Stimulated activated CD8-positive, alpha-beta memory T cell treated with anti-CD3 and anti-CD28 coated beads, Interleukin-7, amount 100 ng/mL, for 48 hours (primary cell): ENCODE measurements at places on chromosomes 6 and 20.

- no peak for DNase-seq
Observed at GRCh38 chr20:24153101-24154040, 164.8 kb upstream of the GGTLC1 start.

DNA sequence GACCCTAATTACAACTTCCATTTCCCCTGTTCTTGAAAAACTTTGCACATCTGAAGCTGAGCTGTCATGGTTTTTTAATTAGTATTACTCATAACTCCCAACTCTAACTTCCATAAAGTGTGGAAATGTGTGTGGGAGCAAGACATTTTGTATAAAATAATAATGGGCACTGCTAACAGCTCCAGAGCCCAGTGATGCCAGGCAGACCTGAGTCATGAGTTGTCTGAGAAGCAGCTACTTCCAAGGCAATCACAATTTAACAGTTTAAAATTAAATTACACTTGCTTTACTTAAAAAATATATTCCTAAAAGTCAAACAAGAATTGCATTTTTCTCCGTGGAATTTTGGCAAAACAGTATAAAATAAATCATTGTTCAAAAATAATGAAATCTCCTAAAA is 6.4 kb downstream of the SLC2A12 start:
- no peak for DNase-seq

- DNase-seq, result no peak
Observed at GRCh38 chr6:167650730-167651317, 175.9 kb upstream of the AFDN start.

DNA sequence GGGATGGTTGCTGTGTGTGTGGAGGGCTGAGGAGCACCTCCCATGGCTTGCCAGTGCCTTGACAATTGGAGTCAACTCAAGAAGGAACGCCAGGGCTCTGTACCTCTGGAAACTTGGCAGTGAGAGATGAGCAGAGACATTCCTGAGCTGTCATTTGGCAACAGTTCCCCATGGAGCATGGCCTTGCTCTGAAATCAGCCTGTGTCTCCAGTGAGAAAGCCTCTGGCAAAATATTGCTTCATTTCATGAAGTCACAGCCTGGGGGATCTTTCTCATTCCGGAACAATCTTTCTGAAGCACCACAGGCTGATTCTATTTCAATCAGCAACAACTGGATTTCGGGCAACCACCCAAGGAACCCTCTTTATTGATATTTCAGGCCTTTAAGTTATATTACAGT is 52.2 kb upstream of the FNDC1 start:
- DNase-seq, result no peak

DNA sequence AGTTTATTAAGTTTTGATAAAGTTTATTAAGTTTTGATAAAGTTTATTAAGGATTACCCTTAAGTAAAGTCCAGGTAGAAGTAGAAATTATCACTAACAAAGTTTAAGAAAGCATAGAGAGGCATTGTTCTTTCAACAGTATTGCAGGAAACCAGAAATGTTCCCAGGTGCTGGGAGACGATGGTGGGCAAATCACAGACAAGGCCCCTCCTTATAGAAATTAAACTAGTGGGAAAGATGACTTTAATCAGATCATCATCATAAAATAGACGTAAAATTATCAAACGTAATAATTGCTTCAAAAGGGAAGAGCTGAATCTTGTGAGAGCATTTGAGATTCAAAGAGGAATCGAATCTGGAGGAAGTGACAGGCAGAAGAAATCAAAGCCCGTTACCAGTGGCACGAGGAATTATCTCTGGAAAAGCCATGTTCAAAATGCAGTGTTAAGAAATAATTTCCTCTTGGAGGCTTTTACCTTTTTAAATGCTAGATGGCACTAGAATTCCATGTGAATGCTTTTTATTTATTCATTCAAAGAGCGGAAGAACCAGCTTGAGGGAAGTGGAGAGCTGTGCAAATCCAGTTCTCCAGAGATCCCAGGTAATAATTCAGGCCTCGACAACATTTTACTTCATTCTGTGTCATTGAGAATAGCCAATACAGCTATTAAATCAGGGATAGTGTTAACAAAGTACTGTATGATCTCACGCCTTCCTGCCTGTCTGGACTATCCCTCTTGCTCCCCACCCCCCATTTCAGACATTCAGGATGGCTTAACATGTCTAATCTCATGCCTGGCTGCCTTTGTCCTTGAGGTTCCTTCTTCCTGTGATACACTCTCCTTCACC is 1.0 kb upstream of the APMAP start:
- DNase-seq, result no peak

DNA sequence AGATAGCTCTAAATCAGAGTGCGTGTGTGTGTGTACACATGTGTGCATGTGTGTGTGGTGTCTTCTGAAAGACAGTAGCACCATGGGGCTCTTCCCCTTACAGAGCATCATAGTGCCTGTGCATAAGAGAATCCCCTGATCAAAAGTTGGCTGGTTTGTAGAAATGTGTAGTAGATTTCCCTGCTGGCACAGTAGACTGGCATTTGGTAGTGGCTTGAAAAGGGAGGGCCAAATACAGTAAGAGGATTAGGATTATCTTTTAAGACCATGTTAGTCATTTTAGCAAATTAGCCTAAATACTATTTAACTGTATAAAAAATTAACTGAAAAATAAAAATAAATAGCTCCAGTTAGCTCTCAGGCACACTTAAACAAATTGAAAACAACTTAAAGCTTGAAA is 112.6 kb downstream of the B3GAT2 start:
- no peak for DNase-seq

- no peak for DNase-seq
Observed at GRCh38 chr6:170522565-170523183, 30.4 kb downstream of the PSMB1 start.

- DNase-seq, result no peak
Observed at GRCh38 chr6:118872726-118873125, 21.2 kb upstream of the ASF1A start.

GRCh38 chr6:151576633-151577032 is 82.8 kb downstream of the CCDC170 start:
- no peak for DNase-seq

DNA sequence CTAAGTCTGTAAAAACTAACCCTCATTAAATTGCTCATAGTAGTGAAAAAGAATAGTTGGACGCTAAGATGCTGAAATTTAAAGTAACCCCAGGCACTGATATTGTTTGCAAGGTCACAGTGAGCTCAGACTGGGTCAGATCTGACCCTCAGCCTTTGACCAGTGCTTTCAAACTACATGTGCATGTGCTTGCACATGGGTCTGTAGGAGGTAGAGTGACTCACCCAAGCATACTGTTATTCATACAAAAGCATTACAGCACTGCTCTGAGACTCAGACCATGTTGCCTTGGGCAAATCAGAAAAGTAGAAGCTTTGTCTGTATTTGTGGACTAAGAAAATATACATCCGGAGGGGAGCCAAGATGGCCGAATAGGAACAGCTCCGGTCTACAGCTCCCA is 326.4 kb upstream of the MARCKS start:
- no peak for DNase-seq

DNA sequence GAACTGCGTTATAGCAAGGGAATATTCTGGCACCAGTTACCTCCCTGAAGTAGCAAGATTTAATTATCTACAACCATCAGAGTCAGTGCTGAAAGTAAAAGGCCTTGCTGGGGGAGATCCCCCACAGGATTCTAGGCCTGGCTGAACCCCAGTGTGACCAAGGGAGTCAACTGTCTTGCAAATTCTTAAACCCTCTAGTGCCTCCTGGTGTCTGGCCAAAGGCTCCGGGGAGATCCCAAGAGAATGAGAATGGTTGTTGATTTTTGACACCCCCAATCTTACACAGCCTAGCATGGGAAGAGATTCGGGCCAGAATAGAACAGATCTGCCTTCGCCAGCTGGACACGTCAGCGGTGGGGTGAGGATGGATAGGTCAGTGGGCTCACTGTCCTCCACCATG is 179.4 kb downstream of the ERMARD start:
- DNase-seq, result no peak

DNA sequence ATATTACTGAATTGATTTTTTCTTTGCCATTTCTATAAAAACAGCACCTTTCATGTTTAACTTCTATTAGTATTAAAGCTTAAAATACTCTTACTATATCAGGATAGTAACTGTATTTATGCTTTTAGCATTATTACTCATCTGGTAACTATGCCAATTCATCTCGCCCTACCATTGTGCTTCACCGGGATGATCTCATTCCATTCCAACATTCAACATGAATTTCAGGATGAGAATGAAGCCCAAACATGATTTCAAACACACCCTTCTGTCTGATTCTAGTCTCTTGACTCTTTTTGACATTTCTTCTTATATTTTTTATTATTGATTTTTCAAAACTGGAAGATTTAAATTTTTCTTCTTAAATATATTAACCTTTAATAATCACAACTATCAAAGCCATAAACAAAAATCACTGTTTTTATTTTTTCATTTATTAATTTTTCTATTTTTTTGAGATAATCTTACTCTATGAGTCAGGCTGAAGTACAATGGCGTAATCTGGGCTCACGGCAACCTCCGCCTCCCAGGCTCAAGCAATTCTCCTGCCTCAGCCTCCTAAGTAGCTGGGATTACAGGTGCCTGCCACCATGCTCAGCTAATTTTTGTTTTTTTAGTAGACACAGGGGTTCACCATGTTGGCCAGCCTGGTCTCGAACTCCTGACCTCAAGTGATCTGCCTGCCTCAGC is 46.7 kb downstream of the GJA1 start:
- DNase-seq, result no peak

GRCh38 chr6:159899994-159900745 is 9.4 kb downstream of the MAS1 start:
- no peak for DNase-seq

DNA sequence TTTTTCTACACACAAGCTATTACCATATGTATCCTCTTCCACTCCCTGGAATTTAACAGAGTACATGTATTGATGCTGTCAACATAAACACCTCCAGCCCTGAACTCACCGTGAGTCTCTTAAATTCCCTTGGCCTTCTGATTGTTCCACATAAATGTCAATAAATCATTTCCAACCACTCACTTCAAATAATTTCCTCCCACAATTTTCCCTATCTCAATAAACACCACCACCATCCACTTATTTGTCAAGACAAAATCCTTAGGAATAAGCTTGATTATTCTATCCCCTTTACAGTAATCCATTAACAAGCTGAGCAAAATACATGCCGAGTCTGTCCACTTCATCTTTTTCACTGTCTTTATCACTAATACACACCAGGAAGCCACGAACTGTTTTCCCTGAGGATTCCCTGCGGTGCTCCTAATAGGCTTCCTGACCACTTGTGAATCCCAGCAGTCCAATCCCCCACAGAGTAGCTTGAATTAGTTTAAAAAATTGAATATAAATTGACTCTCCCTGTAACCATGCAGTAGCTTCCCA is 19.2 kb downstream of the HLA-DRB1 start:
- DNase-seq, result no peak

DNA sequence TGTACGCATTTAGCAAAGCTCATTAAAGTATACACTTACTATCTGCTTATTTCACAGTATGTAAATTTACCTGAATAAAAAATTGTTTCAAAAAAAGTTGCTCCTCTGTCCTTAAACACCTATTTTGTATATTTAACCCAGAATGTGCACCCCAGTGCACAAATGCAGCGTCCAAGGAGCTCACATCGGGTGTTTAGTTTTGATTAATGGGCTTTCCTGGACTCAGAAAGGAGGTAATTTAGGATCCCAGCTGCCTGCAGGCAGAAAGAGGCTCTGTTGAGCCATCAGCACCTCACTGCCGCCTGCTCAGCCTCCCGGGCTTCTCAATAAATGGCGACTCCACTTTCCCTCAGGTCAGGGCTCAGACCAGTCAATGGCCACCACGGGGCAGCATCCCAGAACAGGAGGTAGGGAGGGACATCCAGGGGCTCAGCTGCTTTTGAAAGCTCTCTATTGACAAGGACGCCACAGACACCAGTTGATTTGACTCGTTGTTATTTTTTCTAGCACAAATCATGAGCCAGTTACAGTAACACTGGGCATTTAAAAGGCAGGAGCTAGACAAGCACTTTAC is 70.2 kb upstream of the TBC1D7 start:
- DNase-seq, result no peak

DNA sequence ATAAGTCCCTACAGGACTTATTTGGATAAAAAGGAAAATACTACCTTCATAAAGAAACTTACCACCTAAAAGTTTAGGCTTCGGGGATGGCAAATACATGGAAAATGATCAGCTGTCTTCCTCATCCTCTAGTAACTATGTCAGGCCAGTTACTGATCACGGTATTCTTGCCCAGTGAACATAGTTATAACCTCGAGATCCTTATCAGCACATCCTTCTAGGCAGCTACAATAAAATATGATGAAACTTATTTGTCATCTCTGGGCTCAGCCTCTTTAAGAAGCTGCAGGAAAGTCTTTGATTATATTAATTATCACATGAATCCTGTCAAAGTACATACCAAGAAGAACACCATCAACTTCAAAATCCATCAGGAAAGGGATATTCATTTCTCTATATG is 41.8 kb downstream of the SF3B5 start:
- no peak for DNase-seq

DNA sequence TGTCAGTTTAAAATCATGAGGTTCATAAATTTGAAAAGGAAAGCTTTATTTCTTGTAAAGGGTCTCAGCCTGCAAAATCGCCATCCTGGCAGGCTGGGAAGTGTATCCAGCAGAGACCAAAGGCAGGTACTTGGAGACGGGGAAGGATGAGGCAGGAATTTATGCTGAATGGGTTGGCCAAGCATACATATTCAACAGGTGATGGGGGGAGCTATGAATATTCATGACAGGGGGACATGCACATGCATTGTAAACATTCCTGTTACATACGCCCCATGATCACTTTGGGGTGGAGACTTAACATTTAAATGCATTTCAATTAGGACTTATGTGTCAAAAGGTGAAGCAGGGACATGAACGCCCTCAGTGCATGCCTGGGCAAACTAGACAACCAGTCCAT is 9.8 kb upstream of the SLC22A1 start:
- no peak for DNase-seq
